ENCODE measurements at places on chromosomes 2 and 18. TPM values are rescaled to one million over a fixed set of nuclear protein-coding genes. Genes with fewer than 3 reads are reported as not detected.

RAPH1 gene
- 3.7 TPM for polyA plus RNA-seq

CPLX4 gene
- not detected for polyA plus RNA-seq

GRCh38 chr2:59739166-59739565 is 814.3 kb downstream of the BCL11A start:
- DNase-seq: no peak
- H3K4me1 ChIP-seq: no peaks in the 10 kb centered on the region
- no peak overlapping the region for H3K27ac ChIP-seq
- no peak overlapping the region for H3K4me3 ChIP-seq
- no peaks in the 10 kb centered on the region for H3K27me3 ChIP-seq

DNA sequence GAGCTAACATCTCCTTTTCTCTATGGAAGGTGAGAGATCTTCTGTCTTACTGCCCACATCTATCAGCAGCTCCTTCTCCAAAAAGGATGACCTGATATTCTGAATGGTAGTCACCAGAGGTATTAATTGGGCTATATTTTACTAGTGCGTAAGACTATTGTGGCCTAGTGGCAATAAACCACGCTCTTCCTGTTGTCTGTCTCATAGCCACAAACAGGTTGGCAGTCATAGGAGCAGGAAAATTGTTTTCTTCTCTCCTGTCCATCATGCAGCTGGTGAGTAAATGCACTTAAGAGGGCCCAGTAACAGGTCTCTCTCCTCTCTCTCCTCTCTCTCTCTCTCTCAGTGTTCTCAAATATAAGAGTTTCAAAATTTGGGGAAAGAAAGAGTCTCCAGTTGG is 856.8 kb upstream of the ACVR2A start:
- H3K27ac ChIP-seq: no peak overlapping the region
- no peaks in the 10 kb centered on the region for H3K27me3 ChIP-seq
- no peaks in the 10 kb centered on the region for H3K4me1 ChIP-seq

- no peaks in the 10 kb centered on the region for H3K4me1 ChIP-seq
- no peak overlapping the region for H3K4me3 ChIP-seq
- no peaks in the 10 kb centered on the region for H3K27me3 ChIP-seq
- H3K27ac ChIP-seq: no peak overlapping the region
These were observed 40.4 kb upstream of the ATIC start for GRCh38 chr2:215271446-215271845.

DNA sequence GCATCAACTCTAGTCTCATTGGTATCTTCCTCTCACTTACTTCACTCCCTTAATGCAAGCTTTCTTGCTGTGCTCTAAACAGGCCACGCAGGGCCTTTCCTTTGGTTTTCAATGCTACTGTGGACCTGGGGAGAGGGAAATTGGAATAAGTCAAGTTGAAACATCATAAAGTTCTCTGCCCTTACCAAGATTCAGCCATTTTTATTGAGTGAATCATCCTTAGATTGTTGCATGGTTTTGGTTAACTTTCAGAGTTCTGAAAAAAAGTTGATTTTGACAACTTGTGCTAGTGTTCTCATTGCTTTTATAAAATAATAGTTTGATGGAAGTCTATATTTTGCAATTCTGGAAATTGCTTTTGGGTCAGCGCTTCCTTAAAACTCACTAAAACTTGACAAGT is 852.8 kb upstream of the ACVR2A start:
- no peaks in the 10 kb centered on the region for H3K36me3 ChIP-seq
- no peaks in the 10 kb centered on the region for H3K4me1 ChIP-seq
- H3K27ac ChIP-seq: no peak overlapping the region
- no peak overlapping the region for H3K4me3 ChIP-seq
- DNase-seq: no peak
- no peaks in the 10 kb centered on the region for H3K27me3 ChIP-seq

GRCh38 chr2:68755071-68755470 is 20.5 kb downstream of the ARHGAP25 start:
- H3K36me3 ChIP-seq: no peaks in the 10 kb centered on the region
- no peaks in the 10 kb centered on the region for H3K27me3 ChIP-seq
- no peaks in the 10 kb centered on the region for H3K4me1 ChIP-seq
- no peak for DNase-seq
- no peak overlapping the region for H3K27ac ChIP-seq

TRIM54 gene
- 5.0 TPM for polyA plus RNA-seq

TLX2 gene
- not detected for polyA plus RNA-seq

DNA sequence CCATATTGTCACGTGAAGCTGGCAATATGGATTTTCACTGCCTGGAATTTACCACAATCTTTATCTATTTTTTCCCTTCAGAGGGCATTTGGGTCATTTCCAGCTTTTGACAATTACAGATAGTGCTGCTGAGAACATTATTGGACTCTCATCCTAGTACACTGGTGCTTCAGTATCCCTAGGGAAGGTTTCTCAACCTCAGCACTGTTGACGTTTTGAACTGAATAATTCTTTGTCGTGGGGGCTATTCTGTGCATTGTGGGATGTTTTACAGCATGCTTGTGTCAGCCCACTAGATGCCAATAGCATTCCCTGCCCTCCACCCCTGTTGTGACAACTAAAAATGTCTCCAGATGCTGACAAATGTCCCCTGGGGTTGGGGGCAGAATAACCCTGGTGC is 185.7 kb downstream of the TPGS2 start:
- DNase-seq: no peak
- H3K27ac ChIP-seq: no peak overlapping the region
- H3K36me3 ChIP-seq: no peaks in the 10 kb centered on the region
- H3K4me1 ChIP-seq: peaks cover 2% of the 10 kb centered on the region

POTEF gene
- polyA plus RNA-seq: not detected

DNA sequence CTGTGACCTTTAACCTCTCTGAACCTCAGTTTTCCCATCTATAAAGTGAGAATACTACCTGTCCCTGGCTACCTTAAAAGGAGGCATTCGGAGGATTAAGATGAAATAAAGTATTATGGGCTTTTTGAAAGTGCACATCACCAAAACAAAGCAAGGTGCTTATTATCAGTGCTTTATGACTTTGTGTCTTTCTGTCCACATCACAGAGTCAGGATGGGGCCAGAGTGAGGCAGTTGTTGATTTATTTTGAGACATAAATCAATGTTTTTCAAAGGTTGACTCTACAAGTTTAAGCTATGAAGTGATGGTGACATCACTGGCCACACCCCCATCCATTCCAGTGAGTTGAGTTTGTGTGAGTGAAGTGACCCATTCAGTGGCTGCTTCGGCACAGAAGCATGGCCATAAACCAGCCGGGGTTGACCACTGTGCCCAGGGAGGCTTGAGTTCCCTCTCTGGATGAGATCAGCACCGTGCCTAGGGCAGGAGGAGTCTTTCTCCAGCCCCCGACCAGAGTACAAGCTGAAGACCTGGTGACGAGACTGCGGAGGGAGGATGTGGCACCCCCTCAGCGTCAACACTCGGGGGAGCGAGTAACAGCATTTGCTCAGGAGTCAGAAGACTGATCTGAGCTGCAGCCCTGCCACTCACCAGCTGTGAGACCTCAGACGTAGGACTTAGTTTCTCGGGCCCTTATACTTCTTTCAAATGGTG is 89.0 kb upstream of the PPP1CB start:
- no peaks in the 10 kb centered on the region for H3K36me3 ChIP-seq
- DNase-seq: peak; percentile 87
- H3K4me3 ChIP-seq: no peak overlapping the region
- no peaks in the 10 kb centered on the region for H3K27me3 ChIP-seq
- H3K27ac ChIP-seq: peak overlapping the region; percentile 89

GRCh38 chr2:240450532-240451107 is 15.2 kb downstream of the GPC1 start:
- H3K4me3 ChIP-seq: no peak overlapping the region
- H3K27me3 ChIP-seq: no peaks in the 10 kb centered on the region
- no peaks in the 10 kb centered on the region for H3K36me3 ChIP-seq
- H3K27ac ChIP-seq: no peak overlapping the region
- no peaks in the 10 kb centered on the region for H3K4me1 ChIP-seq

- H3K36me3 ChIP-seq: peaks cover 2% of the 10 kb centered on the region
- H3K4me3 ChIP-seq: peak overlapping the region; percentile 73
- H3K27me3 ChIP-seq: no peaks in the 10 kb centered on the region
- peaks cover 3% of the 10 kb centered on the region for H3K4me1 ChIP-seq
- no peak for DNase-seq
- H3K27ac ChIP-seq: no peak overlapping the region
These were observed 1.1 kb downstream of the SLC4A1AP start for GRCh38 chr2:27664622-27665363.

EHBP1 gene
- polyA plus RNA-seq: 13.5 TPM

GRCh38 chr2:11366326-11366741 is 21.9 kb upstream of the ROCK2 start:
- H3K4me1 ChIP-seq: no peaks in the 10 kb centered on the region
- no peak overlapping the region for H3K4me3 ChIP-seq
- H3K27me3 ChIP-seq: no peaks in the 10 kb centered on the region
- H3K36me3 ChIP-seq: no peaks in the 10 kb centered on the region

GREB1 gene
- polyA plus RNA-seq: 0.13 TPM

DNA sequence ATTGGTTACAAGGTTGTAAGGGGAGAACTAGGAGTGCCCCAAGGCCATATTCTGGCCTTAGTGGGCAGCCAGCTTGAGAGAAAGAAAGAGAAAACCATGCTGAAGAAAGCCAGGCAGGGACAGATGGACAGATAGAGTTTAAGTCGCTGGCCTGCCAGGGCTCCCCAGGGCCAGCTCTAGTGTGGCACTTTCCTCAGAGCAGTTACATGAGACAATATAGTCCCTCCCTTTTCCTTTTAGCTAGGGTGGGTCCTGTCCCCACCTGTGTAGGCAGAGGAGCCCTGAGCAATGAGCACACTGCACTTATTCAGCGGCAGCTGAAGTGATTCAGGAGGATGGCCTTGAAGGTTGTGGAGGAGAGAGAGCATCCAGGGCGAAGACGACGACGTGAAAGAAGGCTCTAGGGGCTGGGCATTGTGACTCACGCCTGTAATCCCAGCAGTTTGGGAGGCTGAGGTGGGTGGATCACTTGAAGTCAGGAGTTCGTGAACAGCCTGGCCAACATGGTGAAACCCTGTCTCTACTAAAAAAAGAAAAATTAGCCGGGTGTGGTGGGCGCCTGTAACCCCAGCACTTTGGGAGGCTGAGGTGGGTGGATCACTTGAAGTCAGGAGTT is 152.0 kb upstream of the SLC1A4 start:
- H3K36me3 ChIP-seq: no peaks in the 10 kb centered on the region
- no peak for DNase-seq
- no peaks in the 10 kb centered on the region for H3K4me1 ChIP-seq
- H3K27ac ChIP-seq: no peak overlapping the region
- no peaks in the 10 kb centered on the region for H3K27me3 ChIP-seq

KIF1A gene
- 0.25 TPM for polyA plus RNA-seq

GRCh38 chr18:72672364-72673184 is 128.4 kb upstream of the CBLN2 start:
- no peak overlapping the region for H3K27ac ChIP-seq
- no peaks in the 10 kb centered on the region for H3K27me3 ChIP-seq
- H3K4me1 ChIP-seq: no peaks in the 10 kb centered on the region
- no peak for DNase-seq

DNA sequence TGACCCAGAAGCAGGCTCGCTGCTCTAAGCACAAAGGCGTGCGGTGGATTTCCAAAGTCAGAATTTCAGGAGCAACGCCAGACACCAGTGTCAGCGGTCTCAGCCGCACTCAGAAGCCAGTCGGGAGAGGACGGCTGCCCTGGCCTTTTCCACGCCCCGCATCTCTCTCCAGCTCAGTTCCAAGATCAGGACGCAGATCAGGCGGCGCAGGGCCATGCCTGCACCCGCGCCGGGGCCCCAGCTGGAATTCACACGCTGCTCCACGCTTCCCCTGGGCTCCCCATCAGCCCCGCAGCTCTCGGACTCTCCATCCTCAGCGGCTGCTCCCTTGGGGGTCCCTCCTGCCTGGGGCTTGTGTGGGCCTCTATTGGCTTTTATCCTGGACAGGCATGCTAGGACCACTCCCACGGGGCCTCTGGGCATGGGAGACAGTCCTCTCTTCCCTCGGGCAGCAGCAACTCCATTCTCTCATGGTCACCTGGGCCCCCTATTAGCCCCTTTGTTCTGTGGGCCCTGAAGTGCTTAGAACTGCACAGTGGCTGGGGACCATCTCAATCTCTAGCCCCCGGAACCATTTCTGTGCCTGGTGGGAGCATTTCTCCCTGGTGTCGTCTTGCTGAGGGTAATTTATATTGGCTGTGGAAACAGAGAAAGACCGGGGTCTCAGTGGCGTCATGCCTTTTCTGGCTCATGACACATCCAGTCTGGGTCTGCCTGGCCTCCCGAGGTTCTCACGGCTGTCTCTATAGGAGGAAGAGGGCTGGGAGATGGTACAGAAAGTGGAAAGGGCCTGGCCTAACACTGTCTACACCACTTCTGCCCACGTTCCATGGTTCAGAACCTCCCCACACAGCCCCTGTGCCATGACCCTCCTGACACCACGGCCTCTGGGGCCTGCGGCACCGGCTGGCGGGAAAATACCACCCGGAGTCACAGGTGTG is 14.9 kb upstream of the TMEM18 start:
- no peak overlapping the region for H3K27ac ChIP-seq
- H3K36me3 ChIP-seq: no peaks in the 10 kb centered on the region
- H3K4me1 ChIP-seq: peaks cover 7% of the 10 kb centered on the region
- H3K27me3 ChIP-seq: no peaks in the 10 kb centered on the region
- H3K4me3 ChIP-seq: no peak overlapping the region

G6PC2 gene
- polyA plus RNA-seq: not detected

SYT4 gene
- polyA plus RNA-seq: 0.38 TPM

DNA sequence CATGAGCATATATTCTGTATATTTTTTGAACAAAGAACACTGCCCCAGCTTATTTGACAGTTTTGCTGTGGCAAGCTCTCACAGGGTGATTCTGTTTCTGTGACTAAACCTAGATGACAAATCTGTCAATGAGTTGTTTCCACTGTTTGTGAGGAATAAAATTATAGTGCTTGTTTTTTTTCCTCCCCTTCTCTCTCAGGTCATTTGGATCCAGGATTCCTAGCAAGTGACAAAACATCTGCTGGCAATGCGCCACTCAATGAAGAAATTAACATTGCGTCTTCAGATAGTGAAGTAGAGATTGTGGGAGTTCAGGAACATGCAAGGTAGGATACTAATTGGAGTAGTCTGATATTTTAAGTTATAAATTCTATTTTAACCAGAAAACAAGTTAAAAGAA is 149.3 kb downstream of the HAUS1 start:
- no peak for DNase-seq
- H3K4me1 ChIP-seq: peaks cover 3% of the 10 kb centered on the region
- H3K4me3 ChIP-seq: no peak overlapping the region
- H3K36me3 ChIP-seq: no peaks in the 10 kb centered on the region
- no peaks in the 10 kb centered on the region for H3K27me3 ChIP-seq
- H3K27ac ChIP-seq: no peak overlapping the region

GPR17 gene
- polyA plus RNA-seq: 0.63 TPM

GRCh38 chr2:49296107-49296867 is 142.0 kb upstream of the FSHR start:
- H3K27ac ChIP-seq: no peak overlapping the region
- no peak for DNase-seq
- H3K4me1 ChIP-seq: no peaks in the 10 kb centered on the region
- H3K4me3 ChIP-seq: no peak overlapping the region
- H3K27me3 ChIP-seq: no peaks in the 10 kb centered on the region

GRCh38 chr2:177728399-177728765 is 335.8 kb downstream of the AGPS start:
- no peak for DNase-seq
- H3K36me3 ChIP-seq: no peaks in the 10 kb centered on the region
- no peak overlapping the region for H3K27ac ChIP-seq
- H3K4me3 ChIP-seq: no peak overlapping the region
- H3K4me1 ChIP-seq: no peaks in the 10 kb centered on the region

- no peaks in the 10 kb centered on the region for H3K36me3 ChIP-seq
- no peak overlapping the region for H3K27ac ChIP-seq
- H3K4me3 ChIP-seq: no peak overlapping the region
- no peaks in the 10 kb centered on the region for H3K27me3 ChIP-seq
- no peak for DNase-seq
- peaks cover 3% of the 10 kb centered on the region for H3K4me1 ChIP-seq
These were observed 54.8 kb upstream of the CD28 start for GRCh38 chr2:203651621-203652020.

CROCC2 gene
- polyA plus RNA-seq: not detected

MREG gene
- 1.9 TPM for polyA plus RNA-seq
